K562 (cell line): ENCODE measurements at places on chromosomes 16 and 17. TPM values are rescaled to one million over a fixed set of nuclear protein-coding genes. Genes with fewer than 3 reads are reported as not detected.

CCL15 gene
- total RNA-seq, result not detected in 2 replicates

SGSM2 gene
- 15.3 and 20.2 TPM in 2 replicates for total RNA-seq

SUPT4H1 gene
- 105 and 111 TPM in 2 replicates for total RNA-seq

SEPTIN12 gene
- not detected in 2 replicates for total RNA-seq

TP53TG3C gene
- 1.6 and 2.8 TPM in 2 replicates for total RNA-seq

MILR1 gene
- 4.1 and 4.7 TPM in 2 replicates for total RNA-seq

RASL10B gene
- 0.11 and 0.22 TPM in 2 replicates for total RNA-seq

SPNS2 gene
- 0.07 TPM in 1 of 2 replicates, not detected in the other for total RNA-seq

AGRP gene
- not detected in 2 replicates for total RNA-seq

FMNL1 gene
- 32.1 and 36.6 TPM in 2 replicates for total RNA-seq

ZCCHC14 gene
- total RNA-seq, result 12.4 and 12.8 TPM in 2 replicates

ZNF263 gene
- total RNA-seq, result 26.3 and 30.6 TPM in 2 replicates

DNA sequence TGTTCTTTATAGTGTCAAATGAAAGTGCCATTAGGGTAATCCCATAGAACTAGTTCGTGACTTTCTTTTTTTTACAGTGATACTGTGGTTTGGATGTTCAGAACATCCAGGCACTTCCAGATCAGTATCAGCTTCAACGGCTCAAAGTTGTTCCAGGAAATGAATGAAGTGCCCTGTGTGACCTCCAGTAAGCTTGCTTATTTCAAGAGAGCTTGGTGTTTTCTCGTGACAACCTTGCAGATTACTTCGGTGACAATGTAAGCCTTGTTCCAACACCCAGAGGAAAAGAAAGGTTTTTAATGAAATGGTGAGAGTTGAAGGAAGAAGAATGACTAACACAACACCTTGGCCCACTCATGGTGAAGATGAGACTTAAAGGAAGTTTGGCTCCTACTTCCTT lies 16.0 kb upstream of the KCNJ16 start:
- H3K27me3 ChIP-seq, result no peaks in the 10 kb centered on the region
- peak overlapping the region; percentile 50; the same call in 2 of the 3 replicates for H3K27ac ChIP-seq
- H3K4me1 ChIP-seq, result no peaks in the 10 kb centered on the region
- no peak overlapping the region for H3K4me3 ChIP-seq
- DNase-seq, result peak; percentile 52

DNA sequence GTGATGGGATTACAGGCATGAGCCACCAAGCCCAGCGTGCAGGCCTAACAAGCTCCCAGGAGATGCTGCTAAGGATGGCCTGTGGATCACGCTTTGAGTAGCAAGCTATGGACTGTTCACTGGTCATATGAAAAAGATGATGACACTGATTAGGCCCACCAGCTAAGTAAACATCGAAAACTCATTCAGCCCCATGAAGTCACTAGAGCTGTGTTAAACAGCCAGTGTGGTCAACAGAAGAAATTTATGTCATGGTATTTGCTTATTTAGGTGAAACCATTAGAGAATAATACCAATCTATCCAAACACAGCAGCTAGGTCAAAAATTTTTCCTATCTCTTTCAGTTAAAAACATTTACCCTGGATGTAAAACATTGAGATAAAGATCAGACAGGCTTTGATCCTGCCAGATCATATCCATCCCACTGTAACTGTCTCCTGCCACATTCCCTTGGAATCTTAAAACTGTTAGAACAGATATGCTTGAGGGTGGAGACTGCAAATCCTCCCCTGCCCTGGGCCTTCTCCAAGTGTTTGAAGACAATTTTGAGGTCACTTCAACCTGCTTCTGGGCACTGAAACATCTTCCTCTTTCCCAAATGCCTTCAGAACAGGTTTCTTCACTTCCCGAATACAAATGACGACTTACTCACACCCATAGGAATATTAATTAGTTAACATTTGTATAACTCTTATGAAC lies 30.9 kb downstream of the HOXB1 start:
- no peaks in the 10 kb centered on the region for H3K27me3 ChIP-seq
- H3K36me3 ChIP-seq, result no peaks in the 10 kb centered on the region
- no peak overlapping the region for H3K27ac ChIP-seq
- no peak for DNase-seq
- no peak overlapping the region for H3K4me3 ChIP-seq

- no peak for DNase-seq
- H3K4me3 ChIP-seq, result no peak overlapping the region
- H3K36me3 ChIP-seq, result peaks cover 16% of the 10 kb centered on the region; the same call in 1 of the 3 replicates
These were observed 5.6 kb upstream of the MMP15 start for GRCh38 chr16:58019866-58020538.

DNA sequence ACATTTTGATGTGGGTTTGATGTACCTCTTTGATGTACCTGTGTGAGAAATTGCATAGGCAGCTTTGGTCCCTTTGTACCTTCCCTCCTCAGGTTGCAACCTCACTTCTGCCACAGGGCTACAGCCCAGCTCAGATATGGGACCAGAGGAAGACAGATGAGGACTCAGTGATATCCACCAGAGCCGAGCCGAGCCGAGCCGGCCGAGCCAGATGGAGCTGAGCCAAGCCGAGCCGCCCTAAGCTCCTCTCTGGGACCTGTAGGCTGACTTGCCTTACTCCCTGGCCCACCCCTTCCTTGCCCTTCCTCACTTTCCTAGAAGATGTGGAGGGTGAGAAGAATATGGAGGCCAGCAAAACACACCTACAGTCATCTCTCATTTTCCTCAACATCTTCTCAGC lies 3.8 kb downstream of the HEATR9 start:
- H3K27ac ChIP-seq, result no peak overlapping the region
- H3K27me3 ChIP-seq, result no peaks in the 10 kb centered on the region
- no peaks in the 10 kb centered on the region for H3K36me3 ChIP-seq

GRCh38 chr16:88686439-88687253 lies at the start of gene SNAI3:
Gene SNAI3, minus strand, starts transcription at chr16:88686507. Its CDS starts 101 bp downstream, at chr16:88686406.
- H3K36me3 ChIP-seq, result no peaks in the 10 kb centered on the region
- peaks cover 38% of the 10 kb centered on the region for H3K4me1 ChIP-seq
- peak; percentile 98 for DNase-seq
- H3K4me3 ChIP-seq, result peak within 1 kb of the TSS; percentile 60
- H3K27me3 ChIP-seq, result no peaks in the 10 kb centered on the region
- H3K27ac ChIP-seq, result peak within 1 kb of the TSS; percentile 44; the same call in 2 of the 3 replicates

DNA sequence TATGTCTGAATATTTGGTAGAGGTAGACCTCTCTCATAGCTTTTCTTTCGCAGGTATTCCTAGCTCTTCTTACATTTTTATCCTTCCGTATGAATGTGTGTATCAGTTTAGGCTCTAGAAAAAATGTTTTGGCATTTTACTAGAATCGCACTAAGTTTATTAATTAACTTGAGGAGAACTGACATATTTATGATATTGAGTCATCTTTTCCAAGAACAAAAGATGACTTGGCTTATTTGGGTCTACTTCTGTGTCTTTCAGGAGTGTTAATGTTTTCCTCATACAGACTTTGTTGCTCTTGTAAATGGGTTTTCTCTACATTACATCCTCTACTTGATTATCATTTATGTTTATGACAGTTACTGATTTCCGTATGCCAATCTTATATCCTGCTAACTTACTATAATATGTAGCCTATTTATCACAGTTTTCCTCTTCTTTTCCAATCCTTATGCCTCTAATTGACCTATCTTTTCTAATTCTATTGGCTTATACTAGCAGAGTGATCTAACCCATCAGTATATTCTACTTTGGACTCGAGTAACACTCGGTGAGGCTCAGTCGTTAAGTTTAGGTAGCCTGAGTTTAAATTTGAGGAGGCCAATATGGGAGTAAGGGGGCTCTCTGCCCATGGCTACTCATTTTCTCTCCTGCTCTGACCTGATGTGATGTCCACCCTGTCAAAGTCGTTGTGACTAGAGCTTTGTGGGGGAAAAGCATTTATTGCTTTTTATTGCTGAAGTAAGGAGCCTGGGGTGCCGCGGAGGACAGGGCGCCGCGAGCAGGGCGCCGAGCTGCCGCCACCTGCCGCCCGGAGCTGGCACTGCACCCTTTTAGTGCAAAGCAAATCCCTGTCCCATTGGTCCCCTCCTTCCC lies 20.0 kb downstream of the ST6GALNAC1 start:
- H3K27ac ChIP-seq, result peak overlapping the region; percentile 54; the same call in 2 of the 3 replicates
- peaks cover 38% of the 10 kb centered on the region for H3K36me3 ChIP-seq
- peak; percentile 80 for DNase-seq

DNA sequence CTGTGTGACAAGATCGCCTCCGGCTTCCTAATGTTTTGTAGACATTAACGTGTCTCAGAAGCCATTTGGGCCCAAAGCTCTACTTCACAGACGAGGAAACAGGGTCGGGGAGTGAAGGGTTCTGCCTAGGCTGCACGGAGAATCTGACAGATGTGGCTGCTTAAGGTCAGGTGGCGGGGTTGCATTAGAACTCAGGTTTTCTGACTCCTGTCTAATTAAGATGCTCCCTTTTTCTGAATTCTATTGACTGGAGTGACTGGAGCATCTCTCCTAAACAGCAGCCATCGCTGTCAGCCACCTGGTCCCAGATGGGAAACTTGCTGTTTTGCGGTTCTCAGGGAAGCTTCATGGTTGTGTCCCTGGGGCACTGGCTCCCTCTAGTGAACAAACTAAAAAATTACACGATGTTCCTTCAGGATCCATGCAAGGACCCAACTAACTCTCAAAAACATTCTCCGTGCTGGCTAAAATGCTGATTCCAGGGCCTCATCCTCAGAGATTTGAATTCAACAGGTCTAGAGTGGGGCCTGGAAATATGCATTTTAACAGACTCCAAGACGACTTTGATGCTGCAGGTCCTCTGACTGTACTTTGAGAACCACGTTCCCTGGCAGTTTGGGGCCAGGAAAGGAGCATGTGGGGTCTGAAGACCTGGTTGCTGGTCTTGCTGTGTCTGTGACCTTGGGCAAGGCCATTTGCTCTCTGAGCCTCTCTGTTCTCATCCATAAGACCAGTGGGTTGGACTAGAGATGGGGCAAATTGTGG lies 117.4 kb downstream of the IRF8 start:
- no peak overlapping the region for H3K4me3 ChIP-seq
- H3K4me1 ChIP-seq, result no peaks in the 10 kb centered on the region
- H3K27me3 ChIP-seq, result no peaks in the 10 kb centered on the region
- DNase-seq, result peak; percentile 78
- no peak overlapping the region for H3K27ac ChIP-seq

GRCh38 chr16:56789360-56789759 lies 59.4 kb downstream of the NUP93 start:
- no peaks in the 10 kb centered on the region; the same call in 2 of the 3 replicates for H3K36me3 ChIP-seq
- H3K27me3 ChIP-seq, result no peaks in the 10 kb centered on the region
- H3K4me3 ChIP-seq, result no peak overlapping the region
- DNase-seq, result peak; percentile 14
- no peak overlapping the region for H3K27ac ChIP-seq
- no peaks in the 10 kb centered on the region for H3K4me1 ChIP-seq

DNA sequence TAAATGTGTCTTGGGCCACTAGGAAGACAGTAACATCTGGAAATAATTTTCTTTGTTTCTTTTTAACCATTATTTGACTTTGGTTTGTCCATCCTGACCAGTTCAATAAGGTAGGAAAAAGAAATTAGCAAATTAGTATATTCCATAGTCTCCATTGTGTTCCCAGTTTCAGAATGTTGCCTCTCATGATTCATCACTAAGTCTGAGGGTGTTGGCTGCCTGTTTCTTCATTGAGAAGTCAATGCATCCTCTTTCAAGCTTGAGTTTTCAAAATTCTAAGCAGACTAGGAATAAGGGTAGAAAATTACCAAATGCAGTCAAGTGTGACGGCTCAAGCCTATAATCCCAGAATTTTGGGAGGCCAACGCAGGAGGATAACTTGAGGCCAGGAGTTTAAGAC lies 41.9 kb downstream of the ZFHX3 start:
- no peaks in the 10 kb centered on the region for H3K4me1 ChIP-seq
- DNase-seq, result no peak
- no peaks in the 10 kb centered on the region for H3K36me3 ChIP-seq
- no peak overlapping the region for H3K27ac ChIP-seq
- H3K27me3 ChIP-seq, result peaks cover 9% of the 10 kb centered on the region; the same call in 1 of the 2 replicates

DNA sequence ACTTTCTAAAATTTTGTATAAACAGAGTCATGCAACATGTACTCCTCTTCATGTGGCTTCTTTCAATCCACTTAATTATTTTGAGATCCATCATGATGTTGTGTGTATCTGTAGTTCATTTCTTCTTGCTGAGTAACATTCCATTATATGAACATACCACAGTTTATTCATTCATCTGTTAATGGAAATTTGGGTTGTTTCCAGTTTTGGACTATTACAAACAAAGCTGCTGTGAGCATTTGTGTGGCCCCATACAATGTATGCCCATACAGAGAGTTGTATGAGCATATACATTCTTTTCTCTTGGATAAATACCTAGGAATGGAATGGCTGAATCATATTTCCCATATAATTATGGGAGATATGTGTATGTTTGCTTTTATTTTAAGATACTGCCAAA lies 85.6 kb downstream of the CLEC16A start:
- peaks cover 30% of the 10 kb centered on the region; the same call in 2 of the 3 replicates for H3K36me3 ChIP-seq
- H3K4me3 ChIP-seq, result no peak overlapping the region
- peaks cover 10% of the 10 kb centered on the region for H3K4me1 ChIP-seq
- H3K27ac ChIP-seq, result no peak overlapping the region

- H3K27ac ChIP-seq, result no peak overlapping the region
- DNase-seq, result no peak
- no peaks in the 10 kb centered on the region for H3K4me1 ChIP-seq
- H3K36me3 ChIP-seq, result no peaks in the 10 kb centered on the region
These were observed 124.0 kb downstream of the RGS9 start for GRCh38 chr17:65261152-65261551.

DNA sequence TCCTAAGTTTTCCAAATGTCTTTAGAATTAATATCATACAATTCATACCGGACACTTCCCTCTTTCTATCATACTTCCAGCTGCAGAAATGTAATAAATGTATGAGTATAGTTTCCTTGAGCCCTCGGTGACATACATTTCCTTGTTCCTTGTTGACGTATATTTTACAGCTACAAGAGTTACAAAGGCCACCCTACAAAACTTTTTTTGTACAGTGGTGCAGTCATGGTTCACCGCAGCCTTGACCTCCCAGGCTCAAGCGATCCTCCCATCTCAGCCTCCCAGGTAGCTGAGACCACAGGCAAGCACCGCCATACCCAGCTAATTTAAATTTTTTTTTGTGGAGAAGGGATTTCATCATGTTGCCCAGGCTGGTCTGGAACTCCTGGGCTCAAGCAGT lies 7.2 kb upstream of the DUS1L start:
- H3K4me3 ChIP-seq, result no peak overlapping the region
- H3K4me1 ChIP-seq, result no peaks in the 10 kb centered on the region
- no peaks in the 10 kb centered on the region for H3K27me3 ChIP-seq
- no peak for DNase-seq

DNA sequence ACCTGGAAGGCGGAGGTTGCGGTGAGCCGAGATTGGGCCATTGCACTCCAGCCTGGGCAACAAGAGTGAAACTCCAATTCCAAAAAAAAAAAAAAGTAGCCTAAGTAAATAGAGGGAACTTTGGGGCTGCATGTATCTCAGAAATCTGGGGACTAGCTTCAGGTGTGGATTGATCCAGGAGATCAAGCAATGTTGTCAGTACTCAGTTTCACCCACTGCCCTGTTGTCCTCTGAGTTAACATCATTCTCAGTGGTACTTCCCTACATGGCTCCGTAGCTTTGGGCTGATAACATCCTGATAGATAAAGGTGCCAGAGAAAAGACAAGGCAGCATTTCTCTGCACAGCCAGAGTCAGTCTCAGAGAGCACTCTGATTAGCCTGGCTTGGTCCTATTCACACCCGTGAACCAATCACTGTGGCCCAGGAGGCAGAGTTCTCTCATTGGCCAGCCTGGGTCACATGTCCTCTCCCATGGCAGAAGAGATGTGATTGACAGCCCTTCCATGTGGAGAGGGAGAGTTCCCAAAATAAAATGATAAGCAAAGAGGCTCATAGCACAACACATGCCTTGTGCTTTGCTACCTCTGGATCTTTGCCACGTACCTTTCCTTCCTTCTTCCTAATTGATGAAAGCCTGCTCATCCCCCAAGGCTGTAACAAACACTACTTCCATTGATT lies 99.6 kb downstream of the ABCC1 start:
- H3K4me3 ChIP-seq, result no peak overlapping the region
- peak; percentile 80 for DNase-seq
- no peaks in the 10 kb centered on the region for H3K4me1 ChIP-seq
- H3K27ac ChIP-seq, result no peak overlapping the region
- H3K36me3 ChIP-seq, result peaks cover 91% of the 10 kb centered on the region; the same call in 2 of the 3 replicates
